Lower lobe of right lung (tissue), 2 donors: ENCODE measurements at places on chromosomes 16 and 17.

GRCh38 chr16:57148481-57148880 is 37.4 kb downstream of the PSME3IP1 start:
- no peaks in the 10 kb centered on the region for H3K27me3 ChIP-seq
- no peak for DNase-seq
- peaks cover 66% of the 10 kb centered on the region for H3K4me1 ChIP-seq

DNA sequence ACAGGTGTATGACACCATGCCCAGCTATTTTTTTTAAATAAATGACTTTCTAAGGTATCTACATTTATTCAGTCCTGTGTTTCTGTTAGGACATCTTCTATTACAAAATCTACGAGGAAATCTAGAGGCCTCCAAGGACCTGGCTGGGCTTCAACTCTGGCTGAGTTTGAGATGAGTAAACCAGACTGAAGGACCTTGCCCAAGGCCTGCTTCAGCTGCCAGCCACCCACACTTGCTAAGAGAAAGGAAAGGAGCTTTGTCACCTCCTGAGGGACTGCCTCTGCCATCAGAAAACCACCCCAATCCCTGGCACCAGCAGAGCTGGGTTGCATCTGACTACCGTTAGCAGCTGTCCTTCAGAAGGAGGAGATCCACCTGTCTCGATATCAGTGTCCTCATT is 1.3 kb upstream of the MYO1D start:
- peaks cover 24% of the 10 kb centered on the region for H3K4me1 ChIP-seq
- no peaks in the 10 kb centered on the region for H3K27me3 ChIP-seq
- H3K36me3 ChIP-seq = no peaks in the 10 kb centered on the region
- no peak overlapping the region for H3K4me3 ChIP-seq
- no peak overlapping the region for H3K27ac ChIP-seq

- H3K27me3 ChIP-seq = no peaks in the 10 kb centered on the region
- no peak for DNase-seq
- peaks cover 35% of the 10 kb centered on the region for H3K4me1 ChIP-seq
- peaks cover 3% of the 10 kb centered on the region for H3K36me3 ChIP-seq
Measured at GRCh38 chr17:2125013-2125535, 70.2 kb downstream of the HIC1 start.

DNA sequence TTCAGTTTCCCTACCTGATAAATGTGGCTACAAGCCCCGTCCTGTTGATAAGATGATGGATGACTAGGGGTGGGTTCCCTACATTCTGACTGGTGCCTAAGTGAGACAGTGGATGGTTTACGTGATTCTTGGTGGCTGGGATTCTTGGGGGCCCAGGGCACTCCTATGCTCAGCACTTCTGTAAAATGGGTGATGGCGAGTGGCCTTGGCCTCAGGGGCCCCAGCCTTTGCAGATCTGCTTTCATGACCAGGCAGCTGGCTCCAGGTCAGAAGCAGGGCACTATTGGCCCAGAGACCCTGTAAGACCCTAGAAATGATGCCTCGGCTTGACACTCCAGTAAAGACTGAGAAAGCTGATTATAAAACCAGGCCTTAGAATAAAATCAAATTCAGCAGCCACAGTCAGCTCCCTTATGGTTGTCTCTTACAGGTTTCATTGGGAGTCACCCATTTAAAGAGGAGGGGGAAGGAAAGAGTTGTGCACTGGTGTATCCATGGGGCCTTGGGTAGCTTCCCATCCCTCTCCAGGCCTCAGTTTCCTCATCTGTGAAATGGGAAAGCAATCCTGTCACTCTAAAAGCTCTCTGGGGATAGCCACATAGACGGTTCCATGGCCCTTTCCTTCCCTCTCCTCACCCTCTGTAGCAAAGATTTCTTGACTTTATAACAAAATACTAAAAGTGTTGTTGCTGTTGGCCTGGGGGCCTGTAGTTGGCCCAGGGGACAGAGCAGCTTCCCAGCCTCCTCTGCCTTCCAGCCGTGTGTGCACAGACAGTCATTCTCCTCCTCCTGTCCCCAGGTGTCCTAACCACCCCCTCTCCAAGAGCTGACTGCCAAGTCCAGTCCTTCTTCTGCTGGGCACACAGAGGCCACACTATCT is 1.2 kb downstream of the SNX20 start:
- H3K4me3 ChIP-seq = peak overlapping the region; percentile 58
- peak overlapping the region; percentile 80 for H3K27ac ChIP-seq
- H3K27me3 ChIP-seq = no peaks in the 10 kb centered on the region

DNA sequence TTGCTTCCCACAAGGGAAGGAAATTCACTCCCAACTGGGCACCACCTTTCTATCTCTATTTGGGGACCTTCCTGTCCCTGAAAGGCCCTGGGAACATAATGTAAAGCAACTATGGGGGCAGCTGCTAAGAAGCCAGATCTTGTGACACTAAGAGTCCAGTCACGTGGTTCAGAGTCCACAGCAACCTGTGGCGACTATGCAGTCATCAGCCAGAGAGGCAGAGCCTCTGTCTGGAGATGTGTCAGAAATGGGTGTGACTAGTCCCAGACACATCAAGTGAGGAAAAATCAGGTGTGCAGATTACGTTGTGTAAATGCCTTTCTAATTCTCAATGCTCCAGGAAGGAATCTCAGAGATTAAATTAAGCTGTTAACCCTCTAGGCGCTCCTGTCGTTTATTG is 26.6 kb upstream of the SKAP1 start:
- no peak for DNase-seq
- no peak overlapping the region for H3K27ac ChIP-seq
- no peak overlapping the region for H3K4me3 ChIP-seq
- H3K36me3 ChIP-seq = no peaks in the 10 kb centered on the region
- H3K27me3 ChIP-seq = peaks cover 18% of the 10 kb centered on the region

DNA sequence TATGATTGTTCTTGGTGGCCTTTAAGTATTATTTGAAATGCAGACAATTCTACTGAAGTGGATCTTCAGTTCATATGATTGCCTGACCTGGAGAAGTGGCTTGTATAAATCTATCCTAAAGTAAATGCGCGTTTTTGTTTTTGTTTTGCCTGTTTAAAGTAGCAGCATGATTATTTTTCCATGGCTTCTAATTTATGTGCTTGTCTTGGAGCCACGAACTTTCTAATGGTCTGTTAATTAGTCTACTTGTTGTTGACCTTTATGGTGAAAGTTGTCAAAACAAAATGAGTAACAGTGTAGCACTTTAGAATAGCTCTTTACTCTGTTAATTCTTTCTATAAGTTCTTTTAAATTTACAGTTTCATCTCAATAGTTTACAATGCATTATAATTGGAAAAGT is 1.7 kb downstream of the PRKAR1A start:
- peak overlapping the region; percentile 86 for H3K4me3 ChIP-seq
- DNase-seq = no peak

GRCh38 chr17:38879878-38880665 is 10.2 kb downstream of the LASP1 start:
- H3K27me3 ChIP-seq = no peaks in the 10 kb centered on the region
- H3K27ac ChIP-seq = peak overlapping the region; percentile 77
- DNase-seq = no peak
- peaks cover 64% of the 10 kb centered on the region for H3K36me3 ChIP-seq
